Uterine smooth muscle cell (primary cell): ENCODE measurements at places on chromosomes 6 and 20. TPM values are rescaled to one million over a fixed set of nuclear protein-coding genes. Genes with fewer than 3 reads are reported as not detected.

The LINC00237 gene
- not detected in 2 replicates for total RNA-seq

The RNF39 gene
- total RNA-seq: not detected in 2 replicates

The SCRT2 gene
- total RNA-seq: not detected in 2 replicates

The ACAT2 gene
- 144 and 145 TPM in 2 replicates for total RNA-seq
